ENCODE measurements at places on chromosomes 1 and 21.

- no peak for DNase-seq
Observed at GRCh38 chr21:34520281-34520680, 8.3 kb upstream of the KCNE1 start.

- no peak for DNase-seq
Observed at GRCh38 chr1:66613187-66613586, 79.2 kb downstream of the SGIP1 start.

GRCh38 chr1:221806984-221807383 lies 65.1 kb upstream of the DUSP10 start:
- no peak for DNase-seq

GRCh38 chr21:39976800-39977199 lies 109.6 kb downstream of the PCP4 start:
- DNase-seq, result no peak

GRCh38 chr1:6130596-6130995 lies 49.5 kb downstream of the CHD5 start:
- DNase-seq, result no peak

GRCh38 chr1:240287722-240288121 lies 196.0 kb downstream of the FMN2 start:
- DNase-seq, result no peak

DNA sequence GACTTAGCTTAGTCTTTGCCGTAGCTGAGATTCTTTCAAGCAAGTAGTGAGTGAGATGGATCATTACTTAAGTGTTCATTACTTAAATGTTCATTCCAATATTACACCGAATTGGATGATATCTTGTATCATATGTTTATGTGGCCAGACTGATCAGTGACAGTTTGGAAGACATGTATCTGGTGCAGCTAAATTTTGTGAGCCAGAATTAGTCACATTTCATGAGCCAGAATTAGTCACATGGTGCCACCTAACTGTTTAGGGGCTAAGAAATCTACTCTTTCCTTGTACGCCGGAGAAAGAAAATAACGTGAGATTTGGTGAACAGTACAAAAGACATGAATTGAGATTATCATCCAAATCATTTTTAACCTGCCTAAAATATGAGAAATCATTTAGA lies 355.6 kb downstream of the USP25 start:
- DNase-seq, result no peak

- no peak for DNase-seq
Observed at GRCh38 chr21:35172231-35172630, 123.1 kb upstream of the RUNX1 start.

- DNase-seq, result no peak
Observed at GRCh38 chr1:160436966-160437365, 36.6 kb downstream of the VANGL2 start.

DNA sequence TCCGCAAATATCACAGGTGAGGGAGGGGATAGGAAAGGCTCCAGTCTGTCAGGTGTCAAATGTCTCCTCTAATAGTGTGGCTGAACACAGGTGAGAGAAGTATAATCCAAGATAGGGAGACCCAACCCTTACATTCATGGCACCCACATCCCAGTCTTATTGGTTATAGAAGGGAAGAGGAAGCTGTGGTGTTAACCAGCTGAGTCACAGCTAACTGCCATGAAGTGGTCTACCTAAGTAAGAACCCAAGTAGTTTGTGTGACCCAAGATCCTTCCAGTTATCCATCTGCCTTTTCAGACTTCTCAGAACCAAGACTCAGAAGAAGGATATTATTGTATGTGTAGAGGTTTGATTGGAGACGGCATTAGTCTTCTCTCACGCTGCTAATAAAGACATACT lies 37.1 kb downstream of the DDAH1 start:
- DNase-seq, result no peak

DNA sequence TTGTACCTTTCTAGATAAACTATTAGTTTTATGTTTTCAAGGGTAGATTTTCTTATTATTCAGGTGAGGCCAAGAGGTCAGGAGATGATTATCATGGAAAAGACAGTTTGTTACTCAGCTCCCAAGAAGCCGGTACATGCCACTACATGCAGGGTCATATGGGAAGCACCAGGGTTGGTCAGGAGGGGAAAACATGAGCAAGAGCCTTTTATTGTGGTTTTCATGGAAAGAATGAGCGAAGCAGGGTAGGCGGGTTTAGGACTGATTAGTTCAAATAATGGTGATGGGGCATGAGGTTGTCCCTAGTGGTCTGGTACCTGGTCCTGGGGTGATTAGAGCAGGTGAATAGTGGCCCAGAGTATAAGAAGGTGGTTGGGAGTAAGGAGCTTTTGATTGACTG lies 189.9 kb downstream of the APP start:
- DNase-seq, result no peak
